ENCODE measurements at places on chromosomes 7 and 10. TPM values are rescaled to one million over a fixed set of nuclear protein-coding genes. Genes with fewer than 3 reads are reported as not detected.

- no peak for DNase-seq
- peaks cover 11% of the 10 kb centered on the region for H3K4me1 ChIP-seq
- no peaks in the 10 kb centered on the region for H3K27me3 ChIP-seq
- no peaks in the 10 kb centered on the region for H3K36me3 ChIP-seq
- no peak overlapping the region for H3K27ac ChIP-seq
Observed at GRCh38 chr7:140014123-140014522, 48.6 kb downstream of the PARP12 start.

GRCh38 chr7:22720791-22721786 is 5.9 kb upstream of the IL6 start:
- DNase-seq: no peak
- peaks cover under 1% of the 10 kb centered on the region for H3K36me3 ChIP-seq
- no peak overlapping the region for H3K4me3 ChIP-seq
- H3K27ac ChIP-seq: peak overlapping the region; percentile 93

- H3K36me3 ChIP-seq: no peaks in the 10 kb centered on the region
- peak overlapping the region; percentile 81 for H3K4me3 ChIP-seq
- DNase-seq: peak; percentile 6
- H3K27ac ChIP-seq: no peak overlapping the region
- peaks cover 34% of the 10 kb centered on the region for H3K27me3 ChIP-seq
- H3K4me1 ChIP-seq: peaks cover 9% of the 10 kb centered on the region
Observed at GRCh38 chr10:98309366-98310355, 41.7 kb upstream of the LOXL4 start.

DNA sequence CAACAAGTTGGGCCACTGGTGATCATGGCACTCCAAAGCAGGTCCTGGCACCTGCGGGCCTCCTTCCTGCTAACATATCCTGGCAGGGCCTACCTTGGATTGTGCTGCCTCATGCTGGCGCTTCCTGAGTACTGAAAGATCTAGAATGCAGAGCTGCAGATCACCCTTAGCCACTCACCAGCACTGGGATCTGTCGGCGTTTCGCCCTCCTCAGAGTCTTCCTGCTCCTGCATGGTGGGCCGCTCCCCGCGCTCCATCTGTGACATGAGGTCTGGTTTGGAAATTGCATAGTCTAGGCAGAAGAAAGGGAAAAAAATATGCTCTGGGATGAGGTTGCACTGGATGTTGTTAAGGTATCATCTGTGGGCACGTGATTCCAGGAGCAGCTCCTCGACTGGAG is 10.0 kb downstream of the ZNF777 start:
- no peaks in the 10 kb centered on the region for H3K27me3 ChIP-seq
- H3K4me3 ChIP-seq: no peak overlapping the region
- H3K36me3 ChIP-seq: peaks cover 48% of the 10 kb centered on the region
- no peaks in the 10 kb centered on the region for H3K4me1 ChIP-seq
- DNase-seq: no peak

DNA sequence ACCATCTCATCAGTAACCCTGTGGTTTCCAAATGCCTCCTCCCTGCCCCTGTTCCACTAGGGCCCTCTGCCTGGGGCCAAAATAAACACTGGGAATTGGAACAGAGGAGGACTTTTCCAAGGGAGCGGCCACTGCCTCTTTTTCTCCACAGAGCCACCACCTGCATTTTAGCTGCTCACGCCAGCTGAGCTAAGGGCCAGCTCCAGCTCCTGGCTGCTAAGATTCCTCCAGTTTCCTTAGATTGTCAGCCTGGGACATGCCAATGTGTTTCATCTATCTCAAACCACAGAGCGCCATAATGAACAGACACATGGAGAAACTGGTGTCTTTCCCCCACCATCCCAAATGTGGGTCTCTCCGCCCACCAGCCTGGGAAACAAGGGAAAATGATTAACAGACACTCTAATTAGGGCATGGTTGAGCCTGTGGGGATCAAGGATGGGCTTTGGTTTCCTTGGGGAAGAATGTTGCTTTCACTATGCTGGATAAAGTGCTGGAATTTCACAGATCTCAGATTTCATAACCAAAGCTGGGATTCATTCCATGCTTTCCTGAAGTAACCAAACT is 52.2 kb downstream of the ASB13 start:
- H3K36me3 ChIP-seq: no peaks in the 10 kb centered on the region
- H3K27ac ChIP-seq: no peak overlapping the region
- no peak overlapping the region for H3K4me3 ChIP-seq
- DNase-seq: no peak
- no peaks in the 10 kb centered on the region for H3K4me1 ChIP-seq
- peaks cover 6% of the 10 kb centered on the region for H3K27me3 ChIP-seq

PRKAR2B gene
- 1.8 TPM for polyA plus RNA-seq

DNA sequence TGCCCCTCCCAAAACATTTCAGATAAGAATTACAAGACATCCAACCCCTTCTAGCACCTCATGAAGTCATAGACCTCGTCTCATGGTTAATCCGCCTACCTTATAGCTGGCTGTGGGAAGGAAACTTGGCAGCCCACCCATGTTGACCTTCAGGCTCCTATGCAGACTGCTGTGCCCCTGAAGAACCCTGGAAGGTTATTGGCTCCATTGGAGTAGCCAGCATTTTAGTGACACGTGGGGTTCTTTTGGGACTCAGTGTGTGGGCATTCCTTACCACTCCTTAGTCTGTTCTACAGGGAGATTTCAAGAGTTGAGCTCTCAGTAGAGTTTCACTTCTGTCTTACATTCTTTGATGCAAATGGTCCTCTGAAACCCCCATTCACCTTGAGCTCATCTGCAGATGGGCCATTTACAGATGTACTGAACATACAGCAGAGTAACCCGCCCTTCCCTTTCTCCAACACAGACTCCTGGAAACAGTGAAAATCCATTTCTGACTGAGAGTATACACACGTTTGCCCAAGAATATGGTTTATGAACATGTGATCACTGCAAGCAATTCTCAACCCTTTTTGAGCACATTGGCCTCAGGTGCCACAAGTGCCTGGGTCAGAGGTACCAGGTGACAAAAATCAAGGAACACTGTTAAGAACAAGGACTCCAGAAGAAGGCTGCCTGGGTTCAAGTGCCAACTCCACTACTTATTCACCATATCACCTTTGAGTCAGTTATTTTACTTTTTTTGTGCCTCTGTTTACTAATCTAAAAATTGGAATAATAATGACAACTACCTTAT is 54.0 kb upstream of the HECW1 start:
- H3K4me1 ChIP-seq: no peaks in the 10 kb centered on the region
- no peaks in the 10 kb centered on the region for H3K27me3 ChIP-seq
- H3K27ac ChIP-seq: no peak overlapping the region

- peaks cover 5% of the 10 kb centered on the region for H3K36me3 ChIP-seq
- no peak overlapping the region for H3K27ac ChIP-seq
- H3K4me3 ChIP-seq: no peak overlapping the region
- peaks cover 6% of the 10 kb centered on the region for H3K27me3 ChIP-seq
Observed at GRCh38 chr7:93935102-93935501, 13.6 kb downstream of the GNG11 start.

ZNF511 gene
- polyA plus RNA-seq: 75.1 TPM

GRCh38 chr10:90111671-90112070 is 410.3 kb downstream of the KIF20B start:
- H3K4me1 ChIP-seq: no peaks in the 10 kb centered on the region
- H3K4me3 ChIP-seq: no peak overlapping the region
- H3K36me3 ChIP-seq: peaks cover 7% of the 10 kb centered on the region
- no peak for DNase-seq

GRCh38 chr7:112205343-112206237 is 609 bp downstream of the DOCK4 start:
- peaks cover 32% of the 10 kb centered on the region for H3K27me3 ChIP-seq
- peaks cover 26% of the 10 kb centered on the region for H3K4me1 ChIP-seq
- peak; percentile 18 for DNase-seq
- H3K36me3 ChIP-seq: no peaks in the 10 kb centered on the region
- H3K4me3 ChIP-seq: peak overlapping the region; percentile 98
- peak overlapping the region; percentile 45 for H3K27ac ChIP-seq

DNA sequence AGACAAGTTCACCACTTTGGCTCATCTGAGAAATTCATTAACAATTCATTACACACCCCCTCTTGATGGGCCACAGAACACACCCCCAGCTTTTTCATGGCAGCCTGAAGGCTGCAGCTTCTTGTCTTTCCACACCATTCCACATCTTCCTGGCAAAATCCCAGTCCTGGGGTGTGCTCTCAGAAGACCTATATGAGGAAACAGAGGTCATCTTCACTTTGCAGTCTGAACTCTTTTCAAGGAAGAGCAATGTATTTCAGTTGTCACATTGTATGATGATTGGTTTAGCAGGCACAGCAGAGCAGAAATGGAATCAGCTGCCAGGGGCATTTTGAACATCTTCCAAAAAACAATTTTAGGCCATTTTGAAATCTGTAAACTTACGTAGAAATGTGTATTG is 7.8 kb upstream of the LRRC27 start:
- no peak for DNase-seq
- no peak overlapping the region for H3K27ac ChIP-seq
- H3K27me3 ChIP-seq: no peaks in the 10 kb centered on the region
- H3K36me3 ChIP-seq: peaks cover 10% of the 10 kb centered on the region

POT1 gene
- polyA plus RNA-seq: 28.2 TPM

DNA sequence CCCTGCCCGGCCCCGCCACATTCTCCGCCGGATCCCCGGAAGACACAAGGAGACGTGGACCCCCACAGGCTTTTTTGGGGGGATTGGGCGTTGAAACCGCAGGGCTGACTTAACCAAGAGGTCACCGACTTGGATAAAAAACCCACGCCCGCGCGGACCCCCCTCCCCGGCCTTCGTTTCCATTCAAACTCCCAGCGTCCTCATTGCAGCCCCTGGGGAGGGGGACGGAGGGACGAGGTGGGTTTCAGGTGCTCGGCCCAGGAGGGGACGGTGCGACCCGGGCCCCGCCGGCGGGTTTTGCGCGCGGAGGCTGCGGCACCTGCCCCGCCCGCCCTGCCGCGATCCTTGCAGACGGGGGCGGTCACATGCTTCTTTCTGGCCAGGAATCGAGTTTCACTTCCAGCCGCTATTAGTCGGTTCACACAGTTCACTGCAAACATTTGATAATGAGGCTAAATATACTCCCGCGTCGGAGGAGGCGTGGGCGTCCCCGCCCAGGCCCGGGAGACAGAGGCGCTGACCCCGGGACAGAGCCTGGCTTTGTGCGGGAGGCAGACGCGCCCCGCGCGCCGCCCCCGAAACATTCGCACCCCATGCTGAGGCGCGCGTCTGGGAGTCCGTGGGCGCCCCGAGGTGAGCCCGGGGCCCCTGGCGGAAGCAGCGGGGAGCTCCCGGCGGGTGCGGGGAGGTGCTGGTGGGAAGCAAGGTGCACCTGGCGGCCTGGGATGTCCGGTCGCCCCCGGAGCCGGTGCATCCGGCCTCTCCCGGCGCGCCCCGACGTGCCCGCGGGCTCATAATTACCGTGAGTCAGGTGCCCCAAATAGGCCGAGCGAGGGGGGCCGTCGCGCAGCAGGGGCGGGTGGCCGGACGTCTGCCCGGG is 2.7 kb upstream of the PDGFA start:
- H3K4me1 ChIP-seq: peaks cover 12% of the 10 kb centered on the region
- H3K27me3 ChIP-seq: peaks cover 26% of the 10 kb centered on the region
- peak overlapping the region; percentile 72 for H3K4me3 ChIP-seq

GPR15LG gene
- not detected for polyA plus RNA-seq

GRCh38 chr10:115761166-115761565 is 511.8 kb downstream of the GFRA1 start:
- no peaks in the 10 kb centered on the region for H3K36me3 ChIP-seq
- no peaks in the 10 kb centered on the region for H3K4me1 ChIP-seq
- DNase-seq: no peak
- H3K27me3 ChIP-seq: no peaks in the 10 kb centered on the region
- no peak overlapping the region for H3K4me3 ChIP-seq

PPP1R9A gene
- polyA plus RNA-seq: 2.2 TPM

- no peaks in the 10 kb centered on the region for H3K4me1 ChIP-seq
- no peak overlapping the region for H3K4me3 ChIP-seq
- no peak overlapping the region for H3K27ac ChIP-seq
- no peaks in the 10 kb centered on the region for H3K27me3 ChIP-seq
- DNase-seq: no peak
- H3K36me3 ChIP-seq: no peaks in the 10 kb centered on the region
Observed at GRCh38 chr10:106278383-106278782, 886.1 kb downstream of the SORCS1 start.

GRCh38 chr7:134854816-134855215 is 75.4 kb downstream of the CALD1 start:
- H3K27me3 ChIP-seq: no peaks in the 10 kb centered on the region
- no peak overlapping the region for H3K4me3 ChIP-seq
- DNase-seq: no peak
- no peaks in the 10 kb centered on the region for H3K36me3 ChIP-seq
- H3K4me1 ChIP-seq: peaks cover 4% of the 10 kb centered on the region

SFTPA1 gene
- polyA plus RNA-seq: not detected

PAPOLB gene
- not detected for polyA plus RNA-seq

ADCY1 gene
- polyA plus RNA-seq: not detected

- no peaks in the 10 kb centered on the region for H3K36me3 ChIP-seq
- no peaks in the 10 kb centered on the region for H3K4me1 ChIP-seq
- no peak overlapping the region for H3K27ac ChIP-seq
- no peak for DNase-seq
- H3K4me3 ChIP-seq: no peak overlapping the region
Observed at GRCh38 chr7:4297165-4297917, 384.8 kb upstream of the FOXK1 start.

DNA sequence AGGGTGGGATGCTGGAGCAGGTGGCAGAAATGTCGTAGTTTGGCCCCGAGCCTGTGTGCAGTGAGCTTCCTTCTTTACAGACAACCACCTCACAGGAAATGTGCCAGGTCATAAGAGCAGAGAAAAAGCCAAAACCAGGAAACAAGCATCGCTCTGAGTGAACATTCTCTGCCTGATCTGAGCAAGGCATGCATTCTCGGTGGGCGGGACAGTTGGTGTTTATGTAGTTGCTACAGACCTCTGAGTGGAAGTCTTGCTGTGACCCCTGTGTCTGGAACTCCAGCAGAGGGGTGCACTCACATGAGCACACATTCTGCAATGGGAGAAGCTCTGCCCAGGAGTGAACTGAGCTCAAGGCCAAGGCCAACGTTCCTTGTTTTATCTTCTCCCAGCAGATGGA is 230.1 kb downstream of the TCERG1L start:
- H3K4me1 ChIP-seq: no peaks in the 10 kb centered on the region
- no peak overlapping the region for H3K27ac ChIP-seq
- no peaks in the 10 kb centered on the region for H3K27me3 ChIP-seq
- H3K36me3 ChIP-seq: no peaks in the 10 kb centered on the region
- no peak for DNase-seq
- H3K4me3 ChIP-seq: no peak overlapping the region

HOXA2 gene
- polyA plus RNA-seq: not detected

DNA sequence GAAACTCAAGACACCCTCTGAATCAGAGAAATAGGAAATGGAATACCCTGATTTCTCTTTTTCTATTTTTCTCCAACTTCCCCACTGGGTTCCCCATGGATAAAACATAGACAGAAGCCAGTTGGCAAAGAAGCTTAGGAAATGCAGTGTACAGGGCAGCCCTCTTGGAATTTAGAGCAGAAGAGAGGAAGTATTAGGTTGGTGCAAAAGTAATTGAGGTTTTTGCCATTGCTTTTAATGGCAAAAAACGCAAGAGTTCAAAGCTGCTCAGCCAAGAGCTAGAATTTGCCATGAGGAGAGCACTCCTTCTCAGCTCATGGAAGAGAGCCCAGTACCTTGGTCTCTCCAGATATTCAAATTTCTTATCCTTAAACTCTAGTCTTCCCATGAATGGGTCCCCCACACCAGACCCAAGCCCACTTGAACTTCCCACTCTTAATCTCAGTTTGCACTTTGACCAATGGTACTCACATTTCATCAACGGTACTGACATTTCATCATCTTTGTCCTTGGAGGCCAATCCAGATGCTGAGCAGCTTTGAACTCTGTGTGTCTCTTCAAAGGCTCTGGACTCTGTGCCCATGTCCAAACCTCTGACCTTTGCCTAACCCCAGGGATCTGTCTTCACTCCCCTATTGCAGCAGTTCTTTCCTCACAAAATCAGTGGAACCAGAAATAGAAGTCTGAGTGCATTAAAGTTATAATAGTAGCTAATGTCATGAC is 73.2 kb upstream of the PPP1R3C start:
- no peak overlapping the region for H3K4me3 ChIP-seq
- no peak for DNase-seq
- no peaks in the 10 kb centered on the region for H3K36me3 ChIP-seq
- H3K4me1 ChIP-seq: no peaks in the 10 kb centered on the region
- no peak overlapping the region for H3K27ac ChIP-seq
